ENCODE measurements at places on chromosomes 5 and 9. TPM values are rescaled to one million over a fixed set of nuclear protein-coding genes. Genes with fewer than 3 reads are reported as not detected.
A peak's percentile ranks its signal among the peaks of the same experiment; 100 is the strongest.

- peaks cover 44% of the 10 kb centered on the region for H3K4me1 ChIP-seq
- H3K36me3 ChIP-seq: no peaks in the 10 kb centered on the region
- DNase-seq: no peak
- H3K27me3 ChIP-seq: peaks cover 33% of the 10 kb centered on the region
- no peak overlapping the region for H3K4me3 ChIP-seq
Observed at GRCh38 chr9:89777544-89777943, 172.7 kb downstream of the GADD45G start.

DNA sequence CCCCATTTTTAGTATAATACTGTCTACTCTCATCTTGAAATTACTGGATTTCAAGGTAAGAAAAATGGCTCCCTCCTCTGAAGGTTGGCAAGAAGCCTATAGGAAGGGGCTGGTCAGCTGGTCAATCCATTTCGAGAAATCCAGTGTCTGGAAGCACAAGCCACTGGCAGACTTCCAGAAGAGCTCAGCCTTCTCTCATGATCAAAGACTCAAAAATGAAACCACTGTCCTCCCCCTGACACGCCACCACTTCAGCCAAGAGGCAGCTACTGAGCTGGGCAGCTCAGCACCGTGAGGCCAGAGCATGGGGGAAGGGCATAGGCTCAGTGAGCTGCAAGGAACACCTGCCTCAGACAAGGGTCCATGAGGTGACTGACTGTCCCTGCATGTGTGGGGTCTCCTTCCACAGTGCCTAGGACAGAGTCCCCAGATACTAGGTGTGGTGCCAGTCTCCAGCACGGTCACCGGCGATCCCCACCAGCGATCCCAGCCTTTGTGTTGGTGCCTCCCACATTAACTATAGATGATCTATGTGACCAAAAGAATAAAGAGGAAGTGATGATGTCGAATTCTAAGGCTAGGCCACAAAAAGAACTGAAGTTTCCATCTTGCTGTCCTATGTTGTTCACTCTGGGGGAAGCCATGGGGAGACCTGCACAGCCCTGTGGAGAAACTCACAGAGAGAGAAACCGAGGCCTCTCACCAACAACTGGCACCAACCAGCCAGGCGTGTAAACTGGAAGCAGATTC, 100.1 kb upstream of the LRRTM2 start:
- no peak overlapping the region for H3K4me3 ChIP-seq
- H3K27me3 ChIP-seq: no peaks in the 10 kb centered on the region
- peak; percentile 85 for DNase-seq

Gene WNT8A
- 0.36 TPM for polyA plus RNA-seq

DNA sequence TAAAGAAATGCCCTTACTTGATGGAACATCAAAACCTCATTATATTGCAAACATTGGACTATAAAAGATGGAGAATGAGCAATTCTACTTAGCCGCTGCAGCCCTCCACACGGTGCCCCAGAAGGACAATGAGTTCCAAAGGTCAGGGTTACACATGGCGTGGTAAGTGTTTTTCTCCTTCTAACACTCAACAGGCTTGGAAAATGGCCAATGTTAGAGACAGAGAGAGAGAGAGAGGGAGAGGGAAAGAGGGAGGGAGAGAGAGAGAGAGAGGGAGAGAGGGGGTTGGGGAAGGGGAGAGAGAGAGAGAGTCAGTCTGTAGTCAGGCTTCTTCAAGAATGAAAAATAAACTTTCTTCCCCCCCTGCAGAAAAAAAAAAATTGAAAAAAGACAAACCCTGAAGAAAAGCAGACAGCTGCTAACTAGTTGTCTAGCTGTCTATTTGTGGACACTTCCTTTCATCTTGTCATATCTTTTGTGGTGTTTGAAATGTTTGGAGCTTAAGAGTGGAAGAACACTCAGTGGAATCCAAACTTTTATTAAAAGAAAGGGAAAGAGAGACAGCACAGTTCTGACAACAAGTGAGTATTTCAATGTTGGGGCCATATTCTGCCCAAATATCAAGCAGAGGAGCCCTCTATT, 324.8 kb downstream of the TMEM38B start:
- H3K36me3 ChIP-seq: no peaks in the 10 kb centered on the region
- peak; percentile 25 for DNase-seq
- H3K27ac ChIP-seq: no peak overlapping the region
- H3K4me3 ChIP-seq: no peak overlapping the region
- no peaks in the 10 kb centered on the region for H3K27me3 ChIP-seq

DNA sequence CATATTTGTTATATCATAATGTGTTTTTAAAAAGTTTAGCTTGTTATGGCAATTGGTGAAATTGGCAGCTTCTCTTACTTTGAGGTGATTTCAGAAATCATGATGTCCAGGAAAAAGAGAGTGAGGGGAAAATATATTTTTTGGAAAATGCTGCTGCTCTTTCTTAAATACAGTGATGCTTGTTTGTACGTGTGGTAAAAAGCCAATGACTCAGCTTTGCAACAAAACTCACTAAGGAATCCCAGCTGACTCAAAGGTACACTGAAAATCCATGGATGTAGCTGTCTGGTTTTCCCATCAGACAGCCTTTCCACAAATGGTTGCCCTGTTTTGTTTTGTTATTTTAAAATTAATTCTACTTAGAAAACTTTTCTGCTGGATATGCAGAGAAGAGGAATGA, 306.4 kb upstream of the PAPPA start:
- H3K27ac ChIP-seq: no peak overlapping the region
- H3K4me1 ChIP-seq: no peaks in the 10 kb centered on the region
- H3K4me3 ChIP-seq: no peak overlapping the region
- H3K36me3 ChIP-seq: no peaks in the 10 kb centered on the region
